ENCODE measurements at places on chromosomes 16 and 17. TPM values are rescaled to one million over a fixed set of nuclear protein-coding genes. Genes with fewer than 3 reads are reported as not detected.
A peak's percentile ranks its signal among the peaks of the same experiment; 100 is the strongest.

The GAST gene
- total RNA-seq = not detected

The ITGAD gene
- total RNA-seq = 0.13 TPM

DNA sequence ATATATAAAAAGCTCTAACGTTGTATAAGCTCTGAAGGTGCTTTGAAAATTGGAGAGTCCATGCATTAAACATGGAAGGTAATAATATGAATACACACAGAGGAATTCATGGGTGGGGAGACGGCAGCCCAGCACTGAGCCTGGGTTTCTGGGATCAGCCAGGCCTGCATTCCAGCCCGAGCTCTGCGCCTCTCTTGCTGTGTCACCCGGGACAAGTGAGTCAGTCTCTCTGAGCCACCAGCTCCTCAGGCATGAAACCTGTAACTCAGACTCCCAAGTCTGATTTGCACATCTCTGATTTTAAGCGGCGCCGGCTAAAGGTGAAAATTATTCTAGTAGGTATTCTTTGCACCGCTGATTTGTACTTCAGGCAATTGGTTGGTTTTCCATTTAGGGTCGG, 238.8 kb downstream of the MRTFB start:
- no peak for DNase-seq

DNA sequence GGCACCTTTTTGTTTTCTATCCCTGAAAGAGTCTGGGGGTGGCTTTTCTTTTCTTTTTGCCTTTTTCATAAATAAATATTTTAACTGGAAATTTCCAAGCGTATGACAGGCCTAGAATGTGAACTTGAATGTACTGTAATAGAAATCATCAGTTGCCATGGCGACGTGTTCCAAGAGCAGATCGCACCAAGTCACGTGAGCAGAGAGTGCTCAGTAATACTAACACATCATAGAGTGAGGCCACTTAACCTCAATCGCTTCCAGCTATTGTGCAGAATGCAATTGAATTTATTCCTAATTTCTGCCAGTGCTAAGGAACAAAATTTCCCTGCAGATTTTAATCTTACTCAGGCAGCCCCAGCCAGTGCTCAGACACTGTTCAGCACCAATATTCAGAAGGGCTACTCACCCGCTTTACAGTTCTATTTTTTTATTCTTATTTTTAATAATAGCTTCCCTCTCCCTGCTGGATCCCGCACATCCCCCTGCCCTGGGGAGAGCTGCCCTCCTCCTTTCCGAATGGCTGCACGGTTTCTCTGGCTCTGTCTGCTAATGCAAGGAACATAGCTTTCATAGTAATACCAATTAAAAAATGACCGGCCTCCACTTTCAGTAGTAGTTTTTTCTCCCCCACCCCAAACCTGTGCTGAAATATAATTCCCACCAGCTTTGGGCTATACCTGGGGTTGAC, 26.2 kb upstream of the PMFBP1 start:
- peak; percentile 66 for DNase-seq

- no peak for DNase-seq
Measured at GRCh38 chr16:2206420-2206779, 1.1 kb downstream of the MLST8 start.

DNA sequence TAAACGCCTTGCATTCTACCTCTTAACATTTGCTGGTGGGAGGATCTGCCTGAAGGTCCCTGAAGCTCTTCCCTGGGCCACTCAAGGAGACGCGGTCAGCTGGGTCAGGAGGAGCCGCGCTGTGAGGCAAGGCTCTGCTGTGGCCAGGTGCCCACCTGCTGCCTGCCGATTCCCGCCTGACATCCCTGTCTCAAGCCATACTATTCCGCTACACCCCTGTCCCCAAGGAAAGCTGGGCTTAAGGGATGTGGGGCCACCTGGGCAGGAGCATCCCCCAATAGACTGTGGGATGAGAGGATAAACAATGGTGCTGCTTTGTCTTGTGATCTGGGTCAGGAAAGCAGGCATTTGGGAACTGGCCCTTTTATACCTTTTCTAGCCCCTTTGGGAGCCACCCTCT, 5.1 kb downstream of the TPPP3 start:
- no peak for DNase-seq

DNA sequence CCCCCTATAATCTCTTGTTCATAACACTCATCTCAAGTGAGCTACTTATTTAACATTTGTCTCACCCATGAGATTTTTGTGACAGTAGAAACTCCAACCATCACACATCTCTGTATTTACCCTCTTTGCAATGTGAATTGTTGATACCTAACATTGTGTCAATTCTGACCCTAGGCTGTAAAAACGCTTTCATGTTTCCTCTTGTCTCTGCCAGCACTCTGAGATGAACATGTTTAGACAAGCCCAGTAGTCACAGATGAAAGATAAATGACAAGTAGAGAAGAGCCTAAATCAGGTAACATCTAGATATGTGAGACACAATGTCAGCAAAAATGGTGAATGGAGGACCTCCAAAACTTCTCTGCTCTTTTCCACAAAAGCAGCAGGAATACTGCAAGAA, 1254.5 kb upstream of the GOT2 start:
- no peak for DNase-seq

GRCh38 chr16:57358527-57359095, at the start of gene CCL22:
CCL22 (plus strand) TSS chr16:57358783; CDS start chr16:57358817, 34 bp downstream.
- no peak for DNase-seq

- DNase-seq = no peak
Measured at GRCh38 chr17:32529604-32530003, 42.8 kb downstream of the CDK5R1 start.

The PRSS53 gene
- 2.6 TPM for total RNA-seq

- DNase-seq = no peak
Measured at GRCh38 chr16:53695070-53695469, 8.6 kb downstream of the RPGRIP1L start.

The PDILT gene
- not detected for total RNA-seq

GRCh38 chr17:42704490-42704836, 22.1 kb downstream of the CNTNAP1 start:
- no peak for DNase-seq

- DNase-seq = no peak
Measured at GRCh38 chr17:27157297-27157696, 136.6 kb upstream of the WSB1 start.

- DNase-seq = no peak
Measured at GRCh38 chr17:71430281-71430680, 690.5 kb upstream of the SOX9 start.

The LRRC46 gene
- total RNA-seq = 0.91 TPM

DNA sequence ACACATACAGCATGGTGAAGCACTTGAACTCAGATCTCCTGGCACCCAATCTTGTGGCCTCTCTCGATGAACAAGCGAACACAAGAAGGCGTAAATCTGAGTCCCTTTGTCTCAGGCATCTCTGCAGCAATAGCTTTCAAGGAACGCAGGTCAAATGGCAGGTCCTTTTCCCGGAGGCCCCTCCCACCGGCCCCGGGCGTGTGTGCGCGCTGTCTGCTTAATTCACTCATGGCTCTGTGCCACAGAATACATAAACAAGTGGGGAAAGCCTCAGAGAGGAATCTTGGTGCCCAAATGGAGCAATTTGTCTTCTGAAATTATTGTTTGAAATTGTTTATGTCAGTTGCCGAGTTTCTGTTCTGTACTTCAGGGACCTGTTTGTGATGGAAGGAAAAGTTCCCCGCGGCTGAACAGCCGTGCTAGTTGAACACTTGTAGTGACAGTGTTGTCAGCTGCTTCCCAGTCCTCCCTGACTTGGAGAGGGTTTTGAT, 14.8 kb downstream of the MYOCD start:
- no peak for DNase-seq

The KRT39 gene
- not detected for total RNA-seq

DNA sequence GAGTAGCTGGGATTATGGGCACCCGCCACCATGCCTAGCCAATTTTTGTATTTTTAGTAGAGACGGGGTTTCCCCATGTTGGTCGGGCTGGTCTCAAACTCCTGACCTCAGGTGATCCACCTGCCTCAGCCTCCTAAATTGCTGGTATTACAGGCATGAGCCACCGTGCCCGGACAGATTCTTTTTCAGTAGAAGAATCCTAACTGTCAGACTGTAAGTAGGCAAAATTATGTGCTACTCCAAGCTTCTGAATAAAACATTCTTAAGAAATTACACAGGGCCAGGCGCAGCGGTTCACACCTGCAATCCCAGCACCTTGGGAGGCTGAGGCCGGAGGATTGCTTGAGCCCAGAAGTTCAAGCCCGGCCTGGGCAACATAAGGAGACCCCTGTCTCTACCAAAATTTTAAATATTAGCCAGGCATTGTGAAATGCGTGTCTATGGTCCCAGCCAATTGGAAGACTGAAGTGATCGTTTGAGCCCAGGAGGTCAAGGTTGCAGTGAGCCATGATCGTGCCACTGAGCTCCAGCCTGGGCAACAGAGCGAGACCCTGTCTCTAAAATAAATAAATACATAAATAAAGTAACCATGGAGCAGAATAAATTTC, 66.7 kb upstream of the KIFC3 start:
- no peak for DNase-seq

GRCh38 chr17:15078570-15078969, 186.6 kb downstream of the PMP22 start:
- no peak for DNase-seq

DNA sequence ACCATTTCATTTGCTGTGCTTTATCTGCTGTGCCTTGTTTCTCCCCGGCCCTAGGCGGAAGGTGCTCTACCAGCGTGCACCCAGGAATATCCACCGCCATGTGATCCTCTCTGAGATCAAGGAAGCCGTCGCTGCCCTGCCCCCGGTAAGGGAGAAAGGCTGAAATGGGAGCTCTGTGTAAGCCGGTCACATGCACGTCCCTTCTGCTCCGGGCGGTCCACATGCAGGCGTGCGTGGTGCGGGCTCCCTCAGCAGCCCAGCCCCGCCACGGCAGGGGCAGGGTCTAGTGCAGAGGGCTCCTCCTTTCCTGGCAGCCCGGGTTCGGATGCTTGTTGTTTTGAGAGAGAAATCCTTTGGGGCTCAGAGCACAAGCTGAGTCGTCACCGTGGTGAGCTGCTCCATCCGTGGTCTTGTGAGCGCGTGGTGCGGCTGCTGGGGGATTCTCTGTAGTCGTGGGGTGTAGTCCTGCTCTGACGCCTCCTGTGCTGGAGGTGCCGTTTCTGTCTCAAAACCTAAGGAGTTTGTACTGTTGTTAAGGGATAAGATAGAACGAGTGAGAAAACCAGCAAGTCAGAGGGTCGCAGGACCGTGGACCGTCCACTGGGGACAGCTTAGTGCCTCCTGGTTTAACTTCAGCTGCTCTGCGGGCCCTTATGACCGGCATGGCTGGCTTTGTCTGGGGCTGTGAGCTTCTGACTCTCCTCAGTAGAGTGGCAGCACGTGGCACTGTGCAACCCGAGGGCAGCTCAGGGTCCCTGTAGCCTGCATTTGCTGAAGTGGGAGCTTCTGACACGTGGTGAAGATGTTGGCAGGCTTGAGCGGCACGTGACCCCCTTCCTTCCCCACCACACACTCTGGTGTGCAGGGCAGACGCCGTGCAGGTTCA, 12.3 kb upstream of the MC1R start:
- DNase-seq = peak; percentile 36

The ADAM11 gene
- 0.28 TPM for total RNA-seq

- no peak for DNase-seq
Measured at GRCh38 chr16:85761861-85762260, 11.0 kb upstream of the C16orf74 start.

GRCh38 chr16:2468233-2468724, 2.8 kb upstream of the NTN3 start:
- peak; percentile 64 for DNase-seq

DNA sequence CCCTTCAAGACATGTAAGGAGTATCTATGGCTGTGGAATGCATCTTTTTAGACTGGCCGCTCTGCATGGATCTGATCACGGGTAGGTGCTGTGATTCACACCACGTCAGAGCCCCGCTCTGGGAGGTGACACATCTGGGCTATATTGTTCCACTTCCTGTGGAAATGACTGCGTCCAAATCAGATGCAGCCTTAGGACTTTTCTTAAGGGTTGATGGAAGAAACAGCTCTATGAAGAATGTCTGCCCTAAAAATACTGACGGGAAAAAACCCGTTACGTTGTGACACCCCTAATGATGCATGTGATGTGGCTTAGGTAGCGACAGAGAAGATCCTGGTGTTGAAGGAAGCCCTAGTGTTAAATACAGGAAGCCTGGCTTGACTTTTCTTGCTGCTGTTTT, 12.2 kb downstream of the BANP start:
- no peak for DNase-seq

DNA sequence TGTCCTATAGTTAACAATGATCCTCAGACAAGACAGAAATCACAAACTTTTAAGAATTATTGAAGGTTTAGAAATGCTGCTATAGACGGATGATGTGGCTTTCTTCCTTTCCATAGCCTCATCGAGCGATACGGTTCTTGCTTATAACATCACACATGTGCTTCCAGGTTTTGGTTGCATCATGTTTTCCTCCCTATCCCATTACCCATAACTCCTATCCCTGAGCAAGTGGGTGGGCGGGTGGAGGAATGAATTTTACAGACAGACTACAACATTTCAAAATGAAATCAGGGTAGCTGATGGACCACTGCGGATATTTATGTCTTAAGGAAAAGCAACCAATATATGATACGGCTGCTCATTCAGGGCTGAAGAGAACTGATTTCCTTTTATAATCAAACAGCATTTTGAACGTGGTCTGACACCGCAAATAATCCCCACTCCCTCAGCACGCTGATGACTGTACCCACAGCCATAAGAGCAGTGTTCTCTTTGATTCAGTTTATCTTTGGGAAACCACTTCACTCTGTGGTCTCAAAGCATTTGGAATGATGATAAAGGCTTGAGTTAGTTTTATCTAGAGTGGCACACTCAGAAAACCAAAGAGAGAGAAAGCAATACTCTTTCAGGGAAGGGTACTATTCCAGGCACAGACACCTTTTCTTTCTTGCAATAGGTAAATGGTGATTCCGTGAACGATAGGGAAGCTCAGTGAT, 4.6 kb upstream of the AKTIP start:
- DNase-seq = no peak

Measured in kidney (tissue), 22 donors.